ENCODE measurements at places on chromosomes 1 and 21. TPM values are rescaled to one million over a fixed set of nuclear protein-coding genes. Genes with fewer than 3 reads are reported as not detected.

ELAVL4 gene
- total RNA-seq: not detected

DNAJC28 gene
- 1.2 TPM for total RNA-seq

IGSF8 gene
- total RNA-seq: 25.2 TPM

RAVER2 gene
- total RNA-seq: 8.4 TPM

TARS2 gene
- 27.4 TPM for total RNA-seq

KCND3 gene
- total RNA-seq: 0.10 TPM

C1orf226 gene
- 0.71 TPM for total RNA-seq

OR4F29 gene
- total RNA-seq: not detected

NUP210L gene
- not detected for total RNA-seq

RNF2 gene
- total RNA-seq: 17.8 TPM

SAMD13 gene
- 0.46 TPM for total RNA-seq

AK4 gene
- 14.5 TPM for total RNA-seq

IVL gene
- 2.1 TPM for total RNA-seq

USP25 gene
- total RNA-seq: 27.3 TPM

HES5 gene
- total RNA-seq: 0.85 TPM

CTTNBP2NL gene
- total RNA-seq: 23.7 TPM

S100A7 gene
- total RNA-seq: 0.37 TPM

AK5 gene
- 3.8 TPM for total RNA-seq

IL19 gene
- not detected for total RNA-seq

SPRR2F gene
- total RNA-seq: not detected

USP24 gene
- total RNA-seq: 42.4 TPM

CDK18 gene
- total RNA-seq: 14.2 TPM

C1QA gene
- total RNA-seq: not detected

FMO1 gene
- not detected for total RNA-seq

RBP7 gene
- 6.7 TPM for total RNA-seq

FCAMR gene
- total RNA-seq: not detected

NOS1AP gene
- 0.32 TPM for total RNA-seq

ZNF683 gene
- not detected for total RNA-seq

TMEM82 gene
- total RNA-seq: not detected

AIRE gene
- total RNA-seq: not detected

TCHH gene
- total RNA-seq: 0.10 TPM

ZNF648 gene
- not detected for total RNA-seq

CTSK gene
- 6.1 TPM for total RNA-seq

BRINP3 gene
- not detected for total RNA-seq

C1QTNF12 gene
- 1.0 TPM for total RNA-seq

CASQ2 gene
- not detected for total RNA-seq
